ENCODE measurements at places on chromosomes 6 and 20.

DNA sequence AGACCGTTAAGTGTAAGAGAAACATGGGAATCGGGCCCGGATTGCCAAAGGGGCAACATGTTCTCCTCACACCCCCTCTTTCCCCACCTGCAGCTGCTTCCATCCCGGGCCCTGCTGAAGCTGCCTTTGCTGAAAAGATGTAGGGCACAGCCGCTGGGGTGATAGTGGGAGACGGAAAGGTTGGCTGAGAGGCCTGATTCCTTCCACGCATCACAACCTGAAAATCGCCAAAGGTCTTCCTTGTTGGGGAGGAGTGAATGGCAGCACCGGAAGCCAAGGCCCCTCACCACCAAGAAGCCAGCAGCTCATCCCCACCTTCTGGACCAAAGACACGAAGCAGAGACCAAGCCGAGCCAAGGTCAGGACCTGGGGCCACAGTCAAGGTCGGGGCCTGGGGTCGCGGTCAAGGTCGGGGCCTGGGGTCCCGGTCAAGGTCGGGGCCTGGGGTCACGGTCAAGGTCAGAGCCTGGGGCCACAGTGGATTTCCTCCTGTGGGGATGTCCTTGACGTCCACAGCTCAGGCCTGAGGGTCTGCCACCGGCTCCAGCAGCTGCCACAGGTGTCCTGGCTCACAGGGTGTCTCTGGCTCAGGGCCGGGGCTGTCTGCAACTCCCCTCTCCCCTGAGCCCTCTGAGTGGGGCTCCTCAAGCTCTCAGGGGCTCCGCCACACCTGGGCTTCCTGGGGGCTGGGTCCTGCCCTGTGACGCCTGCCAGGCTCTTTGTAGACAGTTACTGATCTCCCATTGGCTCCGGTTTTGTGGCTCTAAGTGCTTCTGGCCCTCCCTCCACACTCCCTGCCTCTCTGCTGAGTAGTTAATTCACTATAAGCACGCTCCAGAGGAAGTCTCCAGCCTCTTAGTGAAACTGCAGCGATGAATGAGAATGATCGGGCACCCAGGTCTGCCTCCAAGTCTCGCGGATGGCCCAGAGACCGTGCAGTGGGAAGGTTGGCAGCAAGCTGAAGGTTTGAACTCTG, 5.5 kb upstream of the CHRNA4 start:
- DNase-seq: no peak

- no peak for DNase-seq
Measured at GRCh38 chr6:41683273-41683522, 44.9 kb downstream of the MDFI start.

DNA sequence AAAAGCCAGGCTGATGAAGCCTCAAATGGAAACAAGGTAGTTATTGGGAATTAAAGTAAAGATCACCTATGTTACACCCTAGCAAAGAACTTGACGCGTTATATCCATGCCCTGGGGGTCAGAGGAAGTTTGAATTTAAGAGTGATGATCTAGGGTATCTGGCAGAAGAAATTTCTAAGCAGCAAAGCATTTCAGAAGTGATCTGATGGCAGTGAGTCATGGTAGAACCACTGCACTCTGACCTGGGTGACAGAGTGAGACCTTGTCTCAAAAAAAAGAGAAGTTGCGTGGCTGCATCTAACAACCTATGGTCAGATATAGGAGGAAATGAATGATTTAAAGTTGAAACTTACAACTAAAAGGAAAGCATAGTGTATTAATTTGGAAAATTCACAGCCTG, 45.2 kb downstream of the SCP2D1 start:
- DNase-seq: no peak

DNA sequence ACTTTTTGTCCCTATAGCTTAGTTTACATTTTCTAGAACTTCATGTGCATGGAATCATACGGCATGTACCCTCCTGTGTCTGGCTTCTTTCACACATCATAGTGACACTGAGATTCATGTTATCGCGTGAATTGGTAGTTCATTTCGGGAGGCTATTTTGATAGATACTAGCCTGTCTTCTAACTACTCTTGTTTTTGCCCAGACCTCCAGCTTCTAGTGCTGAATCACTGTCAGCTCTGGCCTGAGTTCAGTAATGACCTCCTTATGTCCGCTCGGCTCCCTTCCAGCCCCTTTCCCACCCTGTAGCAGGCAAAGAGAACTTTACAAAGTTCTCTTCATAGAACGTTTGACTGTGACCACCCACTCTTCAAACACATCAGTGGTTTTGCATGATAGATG, 14.1 kb downstream of the MYBL2 start:
- no peak for DNase-seq

DNA sequence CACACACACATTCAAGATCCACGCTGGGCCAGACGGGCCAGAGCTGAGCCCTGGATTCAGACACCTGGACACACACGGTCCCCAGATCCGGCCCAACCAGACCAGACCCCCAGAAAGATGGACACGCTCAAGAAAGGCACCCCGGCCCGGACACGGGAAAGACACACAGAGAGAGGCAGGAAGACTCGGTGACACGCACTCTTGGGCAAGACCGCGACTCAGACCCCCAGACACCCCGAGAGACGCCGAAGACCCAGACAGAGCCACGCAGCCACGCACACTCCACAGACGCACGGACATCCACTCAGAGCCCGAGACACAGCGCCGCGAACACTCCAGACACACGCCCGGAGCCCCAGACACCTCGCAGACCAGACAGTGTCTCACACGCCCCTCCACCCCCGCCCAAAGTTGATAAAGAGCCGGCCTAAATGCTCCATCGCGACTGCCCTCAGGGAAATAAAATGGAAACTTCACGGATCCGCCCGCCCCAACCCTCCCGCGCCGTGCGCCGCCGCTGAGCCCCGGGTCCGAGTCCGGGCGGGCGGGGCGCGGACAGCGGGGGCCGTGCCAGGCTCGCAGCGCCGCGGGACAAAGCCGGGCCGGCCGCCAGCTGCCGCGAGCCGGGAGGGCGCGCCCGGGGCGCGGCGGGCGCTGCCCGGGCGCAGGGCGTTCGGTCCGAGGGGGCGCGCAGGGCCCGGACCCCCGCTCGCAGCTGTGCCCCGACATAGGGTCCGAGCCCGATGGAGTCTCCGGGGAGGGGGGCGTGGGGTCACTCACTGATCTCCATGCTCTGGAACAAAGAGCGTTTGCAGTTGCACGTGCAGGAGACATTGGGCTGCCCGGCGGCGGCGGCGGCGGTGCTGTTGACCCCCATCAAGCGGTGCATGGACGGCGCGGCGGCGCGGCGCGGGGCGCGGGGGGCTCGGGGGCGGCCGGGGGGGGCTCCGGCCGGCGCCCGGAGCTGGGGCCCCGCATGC, 831 bp downstream of the PMEPA1 start:
- no peak for DNase-seq

GRCh38 chr6:76633259-76633658, 560.8 kb upstream of the IMPG1 start:
- no peak for DNase-seq

GRCh38 chr6:70160276-70160675, 142.6 kb downstream of the COL9A1 start:
- no peak for DNase-seq

DNA sequence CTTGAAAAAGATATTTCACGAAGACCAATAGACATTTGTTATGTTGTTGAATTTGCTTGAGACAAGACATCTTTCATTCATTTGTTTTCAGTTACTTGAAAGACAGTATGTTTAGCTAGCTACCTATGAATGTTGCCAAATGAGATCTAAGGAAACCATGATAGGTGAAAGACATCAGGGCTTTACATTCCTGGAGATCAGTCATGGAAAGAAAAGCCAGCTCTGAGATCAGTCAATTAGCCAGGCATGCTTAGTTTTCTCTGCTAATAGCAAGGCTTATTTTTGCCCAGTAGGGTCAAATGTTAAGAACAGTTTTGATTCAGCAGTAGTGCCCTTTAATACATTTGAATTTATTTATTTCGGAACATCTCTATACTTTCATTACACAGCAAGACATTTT, 116.5 kb upstream of the EDN1 start:
- DNase-seq: no peak

DNA sequence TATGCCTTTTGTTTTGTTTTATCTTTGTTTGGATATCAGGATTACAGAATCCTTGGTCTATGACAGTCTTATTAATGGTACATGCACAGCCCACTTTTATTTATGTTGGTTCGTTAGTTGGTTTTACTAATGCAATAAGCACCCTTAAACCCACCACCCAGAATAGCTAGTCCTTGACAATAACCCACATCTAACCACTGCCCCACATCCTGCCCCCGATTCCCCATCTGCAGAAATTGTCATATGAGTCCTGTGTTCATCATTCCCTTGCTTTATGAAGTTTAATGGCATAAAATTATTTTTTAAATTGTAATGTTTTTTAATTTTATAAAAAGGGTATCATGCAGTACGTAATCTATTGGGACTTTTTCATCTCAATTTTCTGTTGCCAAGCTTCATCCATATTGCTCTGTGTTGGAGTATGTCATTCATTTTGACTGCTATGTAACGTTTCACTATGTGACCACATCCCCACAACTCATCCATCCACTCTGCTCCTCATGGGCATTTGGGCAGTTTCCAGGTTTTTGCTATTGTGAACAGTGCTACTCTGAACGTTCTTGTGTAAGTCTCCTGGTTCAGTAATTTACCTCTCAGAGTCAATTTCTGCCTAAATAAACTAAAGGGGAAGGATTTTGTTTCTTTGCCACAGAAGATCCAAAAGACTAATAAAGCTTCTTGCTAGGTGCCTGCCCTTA, 150.4 kb downstream of the MRPL14 start:
- no peak for DNase-seq

- DNase-seq: no peak
Measured at GRCh38 chr20:37506152-37506725, 14.8 kb upstream of the NNAT start.

- no peak for DNase-seq
Measured at GRCh38 chr6:24565196-24565595, 70.4 kb downstream of the ALDH5A1 start.

DNA sequence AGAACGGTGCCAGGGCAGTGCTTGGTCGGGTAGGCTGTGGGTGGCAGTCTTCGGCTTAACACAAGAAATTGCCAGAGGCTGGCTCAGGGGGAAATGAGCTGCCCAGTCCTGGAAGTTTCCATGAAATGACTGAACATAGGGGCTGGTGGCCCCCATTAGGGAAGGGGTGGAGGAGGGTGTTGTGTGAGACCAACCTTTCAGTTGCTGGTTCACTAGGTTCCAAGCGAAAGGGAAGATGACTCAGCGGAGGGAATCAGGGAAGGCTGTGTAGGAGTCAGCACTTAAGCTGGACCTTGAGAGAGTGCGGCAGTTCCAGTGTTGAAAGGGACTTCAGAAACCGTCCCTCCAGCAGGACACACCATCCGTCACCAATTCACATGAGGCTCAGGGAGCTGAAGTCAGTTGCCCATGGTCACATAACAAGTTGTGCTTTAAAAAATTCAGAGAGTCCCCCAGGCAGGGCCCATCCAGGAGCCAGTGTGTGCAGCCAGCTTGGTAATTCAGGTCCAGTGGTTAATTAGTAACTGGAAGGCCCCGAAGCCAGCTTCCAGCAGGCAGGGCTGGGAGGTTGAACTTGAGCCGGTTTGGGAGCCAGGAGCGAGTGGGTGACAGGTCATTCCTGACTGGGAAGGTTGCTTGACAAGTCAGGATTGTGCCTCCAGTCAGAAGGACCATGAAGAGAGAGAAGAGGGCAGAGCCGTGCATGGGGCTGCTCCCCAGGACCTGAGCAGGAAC, at the start of gene SGK2:
Gene SGK2, plus strand, starts transcription at position 616 of the 735 bp plus-strand sequence. CDS start 7,469 bp downstream, outside the sequence.
- DNase-seq: no peak

- DNase-seq: no peak
Measured at GRCh38 chr6:112036088-112036637, 17.7 kb upstream of the CCN6 start.

- DNase-seq: no peak
Measured at GRCh38 chr6:138873191-138873590, 77.3 kb downstream of the ECT2L start.

DNA sequence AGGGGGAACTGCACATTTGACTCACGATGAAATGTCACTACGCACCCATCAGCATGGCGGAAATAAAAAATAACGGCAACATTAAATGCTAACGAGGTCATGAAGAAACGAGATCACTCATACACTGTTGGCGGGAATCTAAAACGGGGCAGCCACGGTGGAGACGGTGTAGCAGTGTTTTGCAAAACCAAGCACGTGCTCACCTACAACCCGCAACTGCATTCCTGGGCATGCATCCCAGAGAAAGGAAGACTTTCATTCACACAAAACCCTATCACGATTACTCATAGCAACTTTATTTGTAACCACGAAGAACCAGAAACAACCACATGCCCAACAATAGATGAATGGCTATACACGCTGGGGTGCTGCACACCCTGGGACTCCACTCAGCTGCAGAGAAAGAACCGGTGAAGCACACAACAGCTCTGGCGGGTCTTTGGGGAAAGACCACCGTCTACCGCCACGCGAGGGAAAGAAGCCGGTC, 77.0 kb downstream of the YTHDF1 start:
- no peak for DNase-seq

GRCh38 chr6:150755042-150755441, 110.5 kb upstream of the MTHFD1L start:
- DNase-seq: no peak

- DNase-seq: peak; percentile 71
Measured at GRCh38 chr6:34791164-34791700, 651 bp upstream of the BLTP3A start.

- DNase-seq: no peak
Measured at GRCh38 chr6:156390621-156391020, 386.6 kb upstream of the ARID1B start.

- DNase-seq: peak; percentile 43
Measured at GRCh38 chr6:43739642-43740091, 30.3 kb upstream of the VEGFA start.

DNA sequence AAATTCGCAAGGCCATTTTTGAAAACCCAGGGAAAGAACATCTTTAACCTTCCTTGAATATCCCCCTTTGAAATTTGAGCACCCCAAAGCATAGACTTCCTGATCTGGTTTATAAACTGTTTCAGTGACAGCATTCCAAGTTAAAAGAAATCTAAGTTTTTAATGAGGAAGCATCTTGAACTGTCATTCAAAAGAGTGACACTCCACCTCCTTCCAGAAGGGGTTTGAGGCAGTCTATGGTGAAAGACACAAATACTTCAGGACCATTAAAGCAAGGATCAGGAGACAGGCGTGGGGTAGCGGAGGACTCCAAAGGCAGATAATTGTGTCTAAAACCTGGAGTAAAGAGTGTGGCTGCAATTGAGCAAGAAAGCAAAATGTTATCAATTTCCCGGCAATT, 691 bp downstream of the GHRH start:
- DNase-seq: no peak

GRCh38 chr6:10624836-10625235, 69.6 kb downstream of the C6orf52 start:
- DNase-seq: no peak

- peak; percentile 5 for DNase-seq
Measured at GRCh38 chr6:168272415-168273325, 46.9 kb downstream of the DACT2 start.

DNA sequence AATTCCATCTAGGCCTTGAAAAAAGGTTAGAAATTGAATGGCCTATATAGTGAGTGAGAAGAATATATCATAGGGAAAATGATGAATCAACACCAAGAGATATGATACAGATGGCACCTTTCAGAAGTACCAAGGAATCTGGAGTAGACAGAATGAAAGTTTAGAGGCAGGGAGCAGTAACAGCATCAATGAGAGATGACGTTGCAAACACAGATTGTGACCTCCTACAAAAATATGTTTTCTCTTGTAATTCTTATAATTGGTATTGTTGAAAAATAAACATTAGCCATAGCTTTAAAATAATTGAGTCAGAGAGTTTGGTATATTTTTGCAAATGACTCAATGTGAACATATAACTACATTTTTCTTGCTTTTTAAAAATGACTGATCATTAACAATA, 1223.1 kb upstream of the GJE1 start:
- no peak for DNase-seq

- DNase-seq: no peak
Measured at GRCh38 chr6:4101298-4101697, 22.4 kb upstream of the FAM217A start.

All from ascending aorta (tissue), 2 donors.